ENCODE measurements at places on chromosomes 1 and 21. TPM values are rescaled to one million over a fixed set of nuclear protein-coding genes. Genes with fewer than 3 reads are reported as not detected.

The NFASC gene
- total RNA-seq: 1.5 TPM

The HRNR gene
- not detected for total RNA-seq

The S100A1 gene
- total RNA-seq: 0.75 TPM

The SELE gene
- total RNA-seq: not detected

The RNU1-3 gene
- total RNA-seq: not detected

The CDC73 gene
- total RNA-seq: 32.3 TPM

The GBP6 gene
- not detected for total RNA-seq

The AXDND1 gene
- 0.45 TPM for total RNA-seq

The DISP3 gene
- 0.20 TPM for total RNA-seq

The ADPRS gene
- total RNA-seq: 23.7 TPM

The TOR3A gene
- total RNA-seq: 43.2 TPM

The ERO1B gene
- total RNA-seq: 4.6 TPM

The GSTM2 gene
- total RNA-seq: 3.5 TPM

The PCBP3 gene
- total RNA-seq: 1.5 TPM

The PDE9A gene
- 1.6 TPM for total RNA-seq

The ESRRG gene
- not detected for total RNA-seq

The LRRC53 gene
- total RNA-seq: not detected

The TSPAN2 gene
- total RNA-seq: 1.6 TPM

The WNT4 gene
- 0.31 TPM for total RNA-seq

The TRIM58 gene
- not detected for total RNA-seq

The NEGR1 gene
- not detected for total RNA-seq

The C4BPA gene
- 0.52 TPM for total RNA-seq

The CCDC181 gene
- total RNA-seq: not detected

The PLK3 gene
- total RNA-seq: 19.6 TPM

The BRINP2 gene
- 0.54 TPM for total RNA-seq

The KCNE2 gene
- not detected for total RNA-seq

The NTRK1 gene
- total RNA-seq: not detected

The OR2T11 gene
- total RNA-seq: not detected

The RAB3B gene
- total RNA-seq: 6.0 TPM

The SUCO gene
- 9.4 TPM for total RNA-seq

The ASAP3 gene
- 4.7 TPM for total RNA-seq

The RPE65 gene
- not detected for total RNA-seq

The OR10J1 gene
- total RNA-seq: not detected

The CFAP107 gene
- not detected for total RNA-seq

The SLAMF7 gene
- 2.5 TPM for total RNA-seq

The HSD11B1 gene
- 0.26 TPM for total RNA-seq

The AVPR1B gene
- not detected for total RNA-seq

Measured in A549 treated with GW870086 at 1 μM for 4 hours (cell line).